ENCODE measurements at places on chromosomes 1 and 21.

- no peak for DNase-seq
Measured at GRCh38 chr1:166889776-166890175, 13.7 kb upstream of the TADA1 start.

- no peak for DNase-seq
Measured at GRCh38 chr1:34441259-34442069, 264.8 kb downstream of the C1orf94 start.

DNA sequence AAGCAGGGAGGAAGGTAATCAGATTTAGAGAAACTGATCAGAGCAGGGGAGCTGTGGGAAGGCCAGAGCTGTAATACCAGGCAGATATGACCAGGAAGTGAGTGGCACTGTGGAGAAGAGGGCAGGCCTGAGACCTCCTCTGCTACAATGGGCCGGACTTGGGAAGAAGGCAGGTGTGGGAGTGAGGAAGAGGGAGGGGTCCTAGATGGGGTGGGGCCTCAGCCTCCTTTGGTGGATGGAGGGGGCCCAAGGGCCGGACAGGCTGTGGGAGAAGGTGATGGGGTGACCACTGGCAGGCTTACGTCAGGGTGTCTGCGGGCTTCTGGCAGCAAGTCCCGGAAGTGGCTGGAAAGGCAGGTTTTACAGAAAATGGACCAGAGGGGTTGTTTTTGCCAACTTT is 5.0 kb upstream of the HPCA start:
- no peak for DNase-seq

GRCh38 chr21:41431788-41432548 is 5.9 kb downstream of the MX1 start:
- no peak for DNase-seq

GRCh38 chr1:7931446-7931812 is 9.2 kb downstream of the TNFRSF9 start:
- DNase-seq, result no peak

GRCh38 chr1:109197158-109198042 is 16.3 kb upstream of the SARS1 start:
- peak; percentile 91 for DNase-seq

GRCh38 chr1:59498640-59499039 is 201.7 kb downstream of the FGGY start:
- peak; percentile 21 for DNase-seq

GRCh38 chr1:172761581-172762486 is 102.9 kb downstream of the FASLG start:
- peak; percentile 6 for DNase-seq

Measured in ACHN (cell line).